ENCODE measurements at places on chromosomes 4 and X.

GRCh38 chrX:70049925-70050324, at the start of gene AWAT2:
AWAT2 (minus strand) TSS chrX:70049938; CDS start chrX:70049932, 6 bp downstream.
- no peak for DNase-seq

GRCh38 chr4:108172753-108173598, 4.2 kb upstream of the LEF1 start:
- no peak for DNase-seq

- DNase-seq = no peak
Observed at GRCh38 chr4:151198748-151199147, 78.2 kb upstream of the PRSS48 start.

DNA sequence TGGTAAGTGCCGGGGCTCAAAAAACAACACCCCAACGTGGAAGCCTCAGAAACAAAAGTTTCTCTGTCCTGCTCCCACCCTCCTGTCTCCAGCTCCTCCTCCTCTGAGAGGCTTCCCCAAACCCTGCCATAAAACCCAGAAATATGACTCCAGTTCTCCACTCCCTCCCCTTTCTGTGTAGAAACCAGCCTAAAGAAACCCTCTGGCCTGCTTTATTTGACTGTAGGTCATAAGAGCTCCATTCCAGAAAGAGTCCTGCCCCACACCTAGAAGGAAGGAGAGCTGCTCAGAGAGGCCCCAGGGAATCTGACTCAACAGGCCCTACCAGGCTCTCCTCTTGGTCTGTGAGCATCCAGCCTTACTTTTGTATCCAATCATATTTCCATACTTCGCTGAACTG, 872 bp upstream of the S100P start:
- DNase-seq = no peak

DNA sequence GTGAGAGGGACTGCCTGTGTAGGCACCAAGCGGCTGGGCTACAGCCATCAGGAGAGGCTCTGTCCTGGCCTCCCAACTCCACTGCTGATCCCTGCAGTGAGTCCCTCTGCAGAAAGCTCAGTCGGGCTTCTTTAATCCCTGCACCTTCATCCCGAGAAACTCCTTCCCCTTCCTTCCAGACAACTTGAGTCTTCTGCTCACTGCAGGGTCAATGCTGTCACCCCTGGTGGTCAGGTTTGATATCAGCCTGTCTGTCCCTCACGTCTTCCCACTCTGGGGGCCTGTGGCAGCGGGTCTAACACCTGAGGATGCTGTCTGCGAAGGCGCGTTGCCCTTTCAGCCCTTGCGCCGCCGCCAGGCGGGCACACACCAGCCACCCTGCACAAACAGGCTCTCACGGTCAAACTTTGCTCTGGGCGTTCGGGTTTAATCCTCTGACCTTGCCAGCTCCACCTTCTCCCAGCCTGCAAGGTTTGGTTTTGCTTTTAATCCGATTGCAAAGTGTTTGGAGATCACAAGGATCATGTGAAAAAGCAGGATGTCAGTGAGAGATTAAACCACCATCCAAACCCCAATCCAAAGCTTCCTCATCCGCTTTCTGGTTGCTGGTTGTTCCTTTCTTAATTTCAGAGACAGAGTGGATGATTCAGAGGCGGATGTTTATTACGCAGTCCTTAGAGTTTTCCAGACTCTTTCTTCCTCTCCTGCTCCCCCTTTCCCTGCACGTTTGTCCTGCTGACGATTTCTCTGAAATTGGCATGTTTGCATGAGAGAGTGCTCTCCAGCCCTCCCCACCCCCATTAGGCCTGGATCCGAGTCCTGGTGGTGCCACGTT, 74.8 kb upstream of the SLC34A2 start:
- DNase-seq = no peak

DNA sequence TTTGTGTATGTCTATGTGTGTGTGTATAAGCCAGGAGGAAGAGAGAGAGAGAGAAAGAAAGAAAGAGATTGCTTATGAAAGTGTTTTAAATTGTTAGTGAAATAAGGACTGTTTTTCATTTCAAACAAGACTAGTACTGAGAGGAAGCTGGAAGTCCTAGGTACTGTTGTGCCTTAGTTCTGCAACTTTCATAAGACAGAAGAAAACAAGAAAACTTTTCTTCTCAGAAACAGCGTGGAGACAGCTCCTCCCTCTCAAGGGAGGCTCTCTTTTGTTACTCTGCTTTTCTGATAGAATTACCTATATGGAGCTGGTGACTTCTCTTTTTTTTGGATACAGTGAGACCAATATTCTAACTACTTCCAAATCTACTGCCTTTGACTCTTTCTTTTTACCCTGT, 62.5 kb downstream of the BANK1 start:
- no peak for DNase-seq

GRCh38 chr4:152380185-152380584, 155.7 kb downstream of the FBXW7 start:
- DNase-seq = no peak

GRCh38 chr4:169100670-169101101, 90.6 kb upstream of the CBR4 start:
- DNase-seq = no peak

DNA sequence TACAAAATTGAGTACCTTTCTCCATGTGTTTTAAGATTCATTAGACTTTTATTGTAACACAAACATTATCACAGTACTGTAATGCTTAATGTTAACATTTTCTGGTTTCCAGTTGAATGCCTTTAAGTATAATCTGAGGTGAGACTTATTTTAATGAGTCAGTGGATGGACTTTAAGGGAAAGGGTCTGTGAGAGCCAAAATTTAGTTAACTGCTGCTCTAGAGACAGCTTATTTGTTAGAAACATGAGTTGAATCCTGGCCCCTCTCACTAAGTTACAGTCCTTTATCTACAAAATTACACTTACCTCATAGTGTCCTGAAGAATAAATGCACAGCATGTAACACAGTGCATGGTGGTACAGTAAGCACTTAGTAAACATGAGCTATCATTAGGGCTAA, 66.0 kb downstream of the PGRMC2 start:
- DNase-seq = no peak

- no peak for DNase-seq
Observed at GRCh38 chr4:14196131-14196530, 568.6 kb upstream of the BOD1L1 start.

GRCh38 chr4:174266416-174266815, 17.1 kb downstream of the FBXO8 start:
- DNase-seq = no peak

DNA sequence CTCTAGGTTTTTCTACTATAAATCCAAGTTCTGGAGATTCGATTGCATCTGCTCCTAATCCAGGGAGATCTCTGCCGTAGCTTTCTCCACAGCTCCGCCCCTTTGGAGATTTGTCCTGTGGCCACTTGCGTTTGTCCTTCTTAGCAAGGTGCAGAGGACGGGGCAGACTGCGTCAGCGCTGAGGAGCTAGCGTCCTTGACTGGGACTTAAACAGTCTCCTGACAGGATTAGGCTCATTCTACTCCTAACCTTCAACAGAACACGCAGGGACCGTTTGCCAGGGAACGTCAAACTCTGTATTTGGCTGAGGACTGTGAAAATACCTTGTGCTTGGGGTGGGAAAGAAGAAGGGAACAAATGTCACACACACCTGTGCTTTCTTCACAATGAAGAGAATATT, 38.6 kb downstream of the SORBS2 start:
- DNase-seq = no peak

DNA sequence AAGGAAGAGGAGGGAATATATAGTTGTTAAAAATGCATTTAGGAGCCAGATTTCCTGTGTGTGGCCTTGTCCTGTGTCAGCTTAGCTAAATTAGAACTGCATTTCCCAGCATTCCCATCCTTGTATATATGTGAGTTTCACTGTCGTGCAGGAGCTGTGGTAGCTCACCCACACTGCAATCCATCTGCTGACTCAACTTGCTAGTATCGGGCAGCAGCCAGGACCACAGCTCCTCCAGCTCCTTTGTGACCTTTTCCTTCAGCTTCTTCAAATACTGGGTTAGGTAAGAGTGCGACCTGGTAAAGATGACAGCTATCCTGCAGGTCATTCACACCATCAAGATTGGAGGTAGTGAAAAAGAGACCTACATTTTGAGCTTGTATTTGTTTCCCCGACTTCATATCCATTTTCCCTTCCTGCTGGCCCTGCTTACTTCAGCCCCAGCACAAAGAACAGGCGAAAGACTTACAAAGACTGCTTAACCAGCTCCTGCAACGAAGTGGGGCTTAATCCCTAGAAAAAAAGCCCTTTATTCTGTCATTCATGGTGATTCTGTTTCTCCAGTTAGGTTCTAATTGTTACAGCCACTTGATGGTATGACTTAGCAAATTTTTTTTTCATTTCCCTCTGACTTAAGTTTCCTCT, 11.4 kb downstream of the ASIC5 start:
- no peak for DNase-seq

- no peak for DNase-seq
Observed at GRCh38 chr4:11831739-11832138, 403.0 kb upstream of the HS3ST1 start.

DNA sequence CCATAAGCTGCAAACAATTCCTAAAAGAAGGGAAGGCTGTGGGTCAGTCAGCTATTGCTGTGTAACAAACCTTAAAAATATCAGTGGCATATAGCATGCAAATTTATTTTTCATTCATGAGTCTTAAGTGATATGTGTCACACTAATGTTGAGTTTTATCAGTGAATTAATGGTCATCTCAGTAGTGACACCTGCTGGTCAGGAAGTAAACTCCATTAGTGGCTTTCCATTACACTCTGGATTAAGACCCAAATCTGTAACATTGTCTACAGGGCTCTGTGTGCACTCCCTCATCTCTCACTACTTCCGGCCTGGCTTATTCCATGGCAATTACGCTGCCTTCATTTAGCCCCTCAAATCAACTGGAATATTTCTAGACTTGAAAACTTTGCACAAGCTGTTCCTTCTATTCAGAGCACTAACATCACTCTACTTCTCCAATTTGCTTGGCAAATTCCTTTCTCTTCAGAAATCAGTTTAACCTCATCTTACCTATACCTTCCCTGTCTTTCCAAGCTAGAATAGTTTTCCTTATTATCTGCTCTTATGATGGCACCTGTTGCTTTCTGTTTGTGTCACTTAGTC, 217.3 kb upstream of the TAPT1 start:
- DNase-seq = no peak

GRCh38 chrX:23904096-23904495, 3.6 kb downstream of the APOO start:
- DNase-seq = no peak

All from activated CD8-positive, alpha-beta memory T cell treated with anti-CD3 and anti-CD28 coated beads for 1 hour (primary cell).